ENCODE measurements at places on chromosomes 5 and 9.

DNA sequence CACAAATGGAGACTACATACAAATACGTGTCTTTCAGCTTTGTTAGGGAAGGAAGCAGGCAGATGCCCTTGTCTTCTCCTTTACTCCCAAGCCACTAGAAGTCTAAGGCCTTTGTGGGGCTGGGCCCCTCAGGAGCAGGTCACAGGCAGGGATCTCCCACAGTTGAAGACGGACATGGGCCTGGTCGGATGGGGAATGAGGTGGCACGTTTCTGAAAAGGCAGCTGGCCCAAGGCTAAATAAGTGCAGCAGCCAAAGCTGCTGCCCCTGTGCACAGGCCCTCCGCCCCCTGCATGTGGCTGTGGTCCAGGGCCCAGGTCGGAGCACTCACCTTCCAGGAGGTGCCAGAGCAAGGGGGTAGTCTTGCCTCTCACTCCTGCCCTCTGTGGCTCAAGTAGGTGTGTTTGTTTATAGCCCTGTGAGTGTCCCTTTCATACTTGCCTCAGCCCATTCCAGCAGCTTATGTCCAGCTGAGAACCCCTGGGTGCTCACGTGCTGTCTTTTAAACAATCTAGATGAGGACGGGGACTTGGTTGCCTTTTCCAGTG, 1.8 kb downstream of the SQSTM1 start:
- no peak for DNase-seq

GRCh38 chr5:148996270-148996669, 66.6 kb downstream of the SH3TC2 start:
- DNase-seq, result no peak

DNA sequence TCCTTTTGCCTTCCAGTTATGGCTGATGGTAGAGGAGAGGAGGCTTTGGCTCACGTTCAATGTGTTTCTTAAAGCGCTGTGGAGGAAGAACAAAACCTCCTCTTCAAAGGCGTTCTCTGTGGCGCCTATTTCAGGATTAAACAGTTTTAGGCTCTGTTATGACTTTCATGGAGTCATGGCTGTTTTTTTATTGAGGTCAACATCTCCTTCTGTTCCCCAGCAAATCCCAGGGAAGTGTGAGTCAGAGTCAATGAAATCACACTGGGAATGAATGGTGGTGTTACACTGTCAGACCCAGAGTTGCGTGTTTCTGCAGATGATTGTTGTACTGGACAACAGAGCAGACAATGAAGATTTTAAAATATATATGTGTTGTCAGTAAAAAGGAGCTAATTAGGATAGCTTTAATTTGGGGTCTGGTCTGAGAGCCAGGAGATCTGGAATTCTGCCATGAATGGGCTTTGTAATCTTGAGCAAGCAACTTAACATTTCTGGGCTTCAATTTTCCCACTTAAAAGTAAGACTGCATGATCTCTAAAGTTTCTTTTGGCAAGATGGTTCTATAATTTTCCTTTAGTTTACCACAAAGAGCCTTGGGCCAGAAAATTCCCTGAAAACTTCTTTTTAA, 240.7 kb downstream of the CSNK1G3 start:
- peak; percentile 20 for DNase-seq

DNA sequence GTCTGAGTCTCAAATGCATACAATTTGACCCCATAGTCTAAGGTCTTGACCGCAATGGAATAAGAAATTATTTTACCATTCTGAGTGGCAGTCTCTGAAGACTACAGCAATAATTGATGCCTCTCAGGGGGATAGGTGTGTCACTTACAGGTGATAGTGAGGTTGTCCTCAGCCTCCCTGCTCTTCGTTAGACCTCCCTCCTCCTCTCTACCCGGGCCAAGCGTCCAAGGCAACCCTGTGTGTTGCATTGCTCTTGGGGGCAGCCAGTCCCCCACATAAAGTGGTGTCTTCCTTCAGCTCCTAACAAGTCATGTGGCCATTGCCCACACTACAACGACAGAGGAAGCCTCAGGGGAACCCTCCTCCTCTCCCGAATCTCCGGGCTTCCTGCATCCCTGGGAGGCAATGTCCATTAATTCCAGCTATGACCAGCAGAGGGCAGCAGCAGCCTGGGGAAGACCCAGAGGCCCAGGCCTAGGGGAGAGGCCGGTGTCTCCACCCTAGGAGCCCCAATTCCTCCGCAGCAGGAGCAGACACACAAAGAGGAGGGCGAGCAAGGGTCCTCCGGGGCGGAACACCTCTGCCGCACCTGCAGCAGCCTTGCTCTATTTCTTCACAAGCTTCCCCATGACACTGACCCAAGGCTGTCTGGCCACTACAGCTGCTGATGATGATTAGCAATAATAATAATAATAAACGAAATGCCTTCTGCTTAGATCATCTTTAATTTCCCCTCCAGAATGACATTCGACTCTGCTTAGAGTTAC, 134.8 kb downstream of the KCNIP1 start:
- peak; percentile 24 for DNase-seq

- no peak for DNase-seq
Observed at GRCh38 chr5:179405054-179405416, 59.8 kb upstream of the ADAMTS2 start.

GRCh38 chr9:126942399-126942798, 27.8 kb downstream of the RALGPS1 start:
- DNase-seq, result no peak

GRCh38 chr9:115422932-115423440, 305.0 kb upstream of the TNC start:
- DNase-seq, result peak; percentile 1

DNA sequence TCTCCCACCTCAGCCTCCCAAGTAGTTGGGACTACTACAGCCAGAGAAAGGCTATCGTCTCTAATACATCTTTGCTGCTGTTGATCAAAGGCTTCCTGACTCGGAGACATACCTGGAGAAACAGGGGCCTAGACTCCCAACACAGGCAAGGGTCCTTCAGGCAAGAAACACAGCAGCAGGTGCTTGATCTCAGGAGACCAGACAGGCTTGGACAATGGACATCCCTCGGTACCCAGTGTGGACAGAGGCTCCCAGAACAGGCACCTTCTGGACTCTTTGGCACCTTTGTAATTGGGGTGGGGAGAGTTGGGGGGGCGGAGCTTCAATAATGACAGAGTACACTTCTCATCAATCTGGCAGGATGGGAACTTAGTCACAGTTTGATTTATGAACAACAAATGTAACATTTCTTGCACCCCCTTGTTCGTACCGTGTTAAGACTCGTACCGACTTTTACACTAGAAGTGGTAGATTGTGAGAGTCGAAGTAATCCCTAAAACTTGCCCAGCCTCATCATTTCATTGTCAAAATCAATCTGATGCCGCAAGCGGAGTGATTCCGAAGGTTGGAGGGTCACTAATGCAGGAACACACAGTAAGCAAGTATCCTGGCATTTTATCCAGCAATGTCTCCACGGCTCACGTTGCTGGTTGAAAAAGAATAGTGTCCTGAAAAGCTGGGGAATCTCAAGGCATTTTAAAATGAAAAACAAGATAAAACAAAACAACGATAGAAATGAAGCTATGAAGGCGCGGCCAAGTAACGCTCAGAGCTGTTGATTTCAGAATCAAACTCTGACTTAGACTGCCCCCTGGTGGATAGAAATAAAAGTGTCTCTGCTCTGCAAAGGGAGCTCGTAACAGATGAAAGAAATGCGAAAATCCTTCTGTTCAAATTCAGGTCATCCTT, 46.4 kb upstream of the STK32A start:
- DNase-seq, result peak; percentile 3

- DNase-seq, result no peak
Observed at GRCh38 chr5:119319401-119319800, 36.4 kb upstream of the TNFAIP8 start.

GRCh38 chr5:143176048-143176447, 227.4 kb downstream of the NR3C1 start:
- no peak for DNase-seq

- DNase-seq, result no peak
Observed at GRCh38 chr9:19629488-19629887, 159.3 kb downstream of the SLC24A2 start.

- no peak for DNase-seq
Observed at GRCh38 chr9:21412107-21412506, 3.2 kb downstream of the IFNA8 start.

DNA sequence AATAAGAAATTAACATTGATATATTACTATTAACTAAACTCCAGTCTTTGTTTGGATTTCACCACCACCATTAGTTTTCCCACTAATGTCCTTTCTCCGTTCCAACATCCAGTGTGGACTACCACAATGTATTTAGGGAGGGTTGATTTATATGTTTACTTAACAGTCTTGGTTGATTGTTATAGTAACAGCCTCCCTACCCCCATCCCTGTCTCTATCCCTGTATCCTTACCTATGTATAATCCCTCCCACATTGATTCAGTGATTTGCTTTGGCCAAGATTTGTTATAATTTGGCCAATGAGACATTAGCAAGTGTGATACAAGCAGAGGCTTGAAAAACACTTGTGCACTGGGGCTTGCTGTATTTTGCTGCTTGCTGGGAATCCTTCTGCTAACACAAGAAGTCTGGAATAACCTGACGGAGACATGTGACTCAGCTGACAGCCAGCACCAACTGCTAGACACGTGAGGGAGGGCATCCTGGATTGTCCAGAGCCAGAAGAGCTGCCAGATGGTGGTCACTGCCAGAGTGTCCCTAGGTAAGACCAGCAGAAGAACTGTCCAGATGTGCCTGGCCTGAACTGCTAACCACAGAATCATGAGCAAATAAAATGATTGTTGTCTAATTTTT, 51.2 kb upstream of the TCF7 start:
- no peak for DNase-seq

DNA sequence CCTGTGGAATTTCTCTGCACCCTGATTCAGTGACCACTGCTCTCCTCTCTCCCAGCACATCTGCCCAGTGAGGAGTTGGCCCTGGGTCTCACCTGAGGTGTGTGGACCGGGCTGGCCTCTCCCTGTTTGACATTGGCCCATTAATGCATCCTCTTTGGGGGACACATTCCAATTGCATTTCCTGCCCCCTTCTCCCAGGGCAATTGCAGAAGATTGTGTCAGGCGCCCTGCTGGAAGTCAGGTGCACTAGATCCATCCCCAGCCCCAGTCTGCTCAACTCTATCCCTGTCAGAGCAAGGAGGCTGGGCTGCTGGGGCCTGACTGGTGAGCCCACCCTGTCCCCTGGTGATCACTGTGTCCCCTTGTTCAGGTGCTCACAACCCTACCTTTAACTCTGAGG, 84.5 kb downstream of the LMX1B start:
- DNase-seq, result no peak

DNA sequence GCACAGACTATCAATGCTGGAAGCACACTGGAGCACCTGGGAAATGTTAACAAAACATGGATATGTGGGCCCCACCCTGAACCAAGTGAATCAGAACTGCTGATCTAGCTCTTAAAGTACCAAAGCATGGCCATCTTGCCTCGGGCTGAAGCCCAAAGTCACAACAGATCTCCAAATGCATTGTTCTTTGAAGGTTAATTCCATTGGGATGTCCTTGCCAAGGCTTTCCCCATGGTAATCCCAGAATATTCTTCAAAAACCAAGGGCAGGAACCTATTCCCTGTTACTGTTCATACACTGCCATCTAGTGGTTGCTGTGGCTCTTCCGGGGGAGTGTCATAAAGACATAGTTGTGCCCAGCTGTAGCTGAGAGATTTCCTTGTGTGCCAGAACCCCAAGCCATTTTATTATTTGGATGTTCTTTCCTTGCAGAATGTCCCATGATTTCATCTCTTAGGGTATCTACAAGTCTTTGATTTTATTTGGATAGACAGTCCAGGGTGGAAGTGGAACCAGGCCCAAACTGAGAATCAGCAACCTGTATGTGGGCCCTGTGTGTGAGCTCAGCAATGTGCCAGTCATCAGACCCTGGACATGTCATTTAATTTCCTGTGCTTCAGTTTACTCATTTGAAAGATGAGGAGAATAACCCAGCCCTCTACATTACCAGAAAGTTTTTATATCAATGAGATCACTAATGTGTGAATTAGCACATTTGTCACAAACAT, 290.0 kb downstream of the ACTL7B start:
- no peak for DNase-seq

- no peak for DNase-seq
Observed at GRCh38 chr5:61330341-61330844, 1.7 kb upstream of the ZSWIM6 start.

GRCh38 chr5:38556599-38557307, at the start of gene LIFR:
Gene LIFR, minus strand, starts transcription at chr5:38556646. Its CDS starts 25,999 bp downstream, at chr5:38530647.
- peak; percentile 35 for DNase-seq

- DNase-seq, result no peak
Observed at GRCh38 chr9:36871606-36872005, 162.5 kb downstream of the PAX5 start.

DNA sequence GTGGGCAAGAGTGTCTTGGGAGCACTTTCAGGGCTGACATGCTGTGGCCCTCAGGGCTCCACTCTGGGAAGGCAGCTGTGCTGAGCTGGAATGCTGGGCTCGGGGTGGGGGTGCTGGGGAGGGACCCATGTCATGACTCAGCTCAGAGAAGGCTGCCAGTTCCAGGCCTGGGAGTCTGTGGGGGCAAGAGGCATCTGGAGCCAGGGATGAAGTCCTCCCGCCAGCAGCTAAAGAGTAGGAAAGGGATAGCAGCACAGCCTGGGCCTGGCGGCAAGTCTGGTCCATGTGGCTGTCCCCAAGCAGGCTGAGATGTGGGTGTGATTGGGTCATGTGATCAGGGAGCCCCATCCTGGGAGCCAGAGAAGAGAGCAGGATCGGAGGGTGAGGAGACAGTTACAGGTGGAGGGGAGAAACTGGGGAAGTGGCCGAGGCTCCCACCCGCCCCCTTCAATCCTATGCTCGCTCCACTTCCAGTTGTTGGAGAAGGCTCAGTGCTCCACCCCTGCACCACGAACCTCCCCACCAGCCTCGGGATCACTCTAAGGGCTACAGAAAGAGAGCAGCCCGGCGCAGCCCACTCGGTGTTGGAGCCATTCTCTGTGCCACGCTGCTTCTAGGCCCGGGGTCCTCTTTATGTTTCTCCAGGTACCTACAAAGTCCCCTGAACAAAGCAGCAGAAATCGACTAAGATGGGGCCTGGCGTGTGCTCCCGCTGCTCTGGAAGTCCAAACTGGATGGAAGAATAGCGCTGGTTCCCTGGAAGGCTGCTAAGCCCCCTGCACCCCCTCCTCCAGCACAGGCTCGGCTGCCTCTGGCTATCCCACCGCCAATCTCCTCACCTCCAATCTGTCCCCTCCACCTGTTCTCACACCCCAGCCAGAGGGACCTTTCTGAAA, 12.0 kb downstream of the PDGFRB start:
- peak; percentile 41 for DNase-seq

DNA sequence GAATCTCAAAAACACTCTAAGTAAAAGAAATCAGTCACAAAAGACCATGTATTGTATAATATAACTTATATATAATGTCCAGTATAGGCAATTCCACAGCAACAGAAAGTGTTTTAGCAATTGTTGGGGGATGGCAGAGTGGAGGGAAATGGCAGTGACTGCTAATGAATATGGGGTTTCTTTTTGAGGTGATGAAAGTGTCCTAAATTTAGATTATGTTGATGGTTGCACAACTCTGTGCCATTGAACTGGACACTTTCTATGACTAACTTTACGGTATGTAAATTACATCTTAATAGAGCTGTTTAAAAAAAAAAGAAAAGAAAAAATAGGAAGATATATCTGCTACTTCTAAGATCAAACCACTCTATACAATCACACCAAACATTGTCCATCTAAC, 124.9 kb upstream of the ZNF462 start:
- no peak for DNase-seq

Measured in GOT3 (cell line).